RWPE1 (cell line): ENCODE measurements at places on chromosomes 4 and X.

DNA sequence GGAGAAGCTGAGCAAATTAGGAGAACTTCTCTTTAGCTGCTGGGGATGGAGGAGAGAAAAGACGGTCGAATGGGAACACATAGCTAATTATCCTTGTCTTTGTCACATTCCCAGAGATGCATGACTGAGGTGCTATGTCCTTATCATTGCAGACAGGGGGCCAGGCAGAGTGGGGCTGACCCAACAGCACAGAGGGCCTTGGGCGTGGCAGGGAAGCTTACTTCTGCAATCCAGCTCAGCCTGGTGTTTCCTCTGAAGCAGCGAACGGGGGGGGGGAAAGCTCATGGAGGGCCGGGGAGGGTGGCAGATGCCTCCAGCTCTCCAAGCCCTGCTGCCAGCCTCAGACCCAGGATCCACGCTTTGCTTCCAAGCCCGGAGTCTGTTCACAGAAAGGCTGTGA lies 50.8 kb upstream of the HOPX start:
- DNase-seq: no peak

DNA sequence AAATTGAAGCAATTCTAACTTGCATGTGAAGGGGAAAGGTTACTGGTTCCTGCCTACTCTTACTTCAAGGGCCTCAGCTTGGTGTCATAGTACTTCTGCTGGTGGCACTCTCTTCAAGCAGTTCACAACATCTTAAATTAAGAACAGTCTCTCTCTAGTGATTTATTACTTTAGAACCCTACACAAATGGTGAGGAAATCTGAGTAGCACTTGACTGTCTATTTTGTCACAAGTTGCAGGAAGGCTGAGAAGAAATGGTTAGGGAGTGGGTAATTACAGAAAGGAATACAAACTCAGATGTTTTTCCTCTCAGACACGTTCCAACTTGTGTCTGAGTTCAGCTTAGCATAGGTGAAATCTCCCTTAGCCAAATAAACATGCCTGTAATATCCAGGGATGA lies 242.3 kb upstream of the GRIA3 start:
- no peak for DNase-seq

GRCh38 chr4:11514779-11515419 lies 86.2 kb upstream of the HS3ST1 start:
- DNase-seq: no peak

GRCh38 chr4:169975838-169976796 lies 50.1 kb downstream of the MFAP3L start:
- no peak for DNase-seq

- DNase-seq: no peak
Observed at GRCh38 chrX:68363984-68364383, 69.3 kb downstream of the OPHN1 start.

- DNase-seq: no peak
Observed at GRCh38 chrX:44314259-44314734, 29.2 kb downstream of the EFHC2 start.
